IMR-90 (cell line): ENCODE measurements at places on chromosomes 13 and 19. TPM values are rescaled to one million over a fixed set of nuclear protein-coding genes. Genes with fewer than 3 reads are reported as not detected.
A peak's percentile ranks its signal among the peaks of the same experiment; 100 is the strongest.

DNA sequence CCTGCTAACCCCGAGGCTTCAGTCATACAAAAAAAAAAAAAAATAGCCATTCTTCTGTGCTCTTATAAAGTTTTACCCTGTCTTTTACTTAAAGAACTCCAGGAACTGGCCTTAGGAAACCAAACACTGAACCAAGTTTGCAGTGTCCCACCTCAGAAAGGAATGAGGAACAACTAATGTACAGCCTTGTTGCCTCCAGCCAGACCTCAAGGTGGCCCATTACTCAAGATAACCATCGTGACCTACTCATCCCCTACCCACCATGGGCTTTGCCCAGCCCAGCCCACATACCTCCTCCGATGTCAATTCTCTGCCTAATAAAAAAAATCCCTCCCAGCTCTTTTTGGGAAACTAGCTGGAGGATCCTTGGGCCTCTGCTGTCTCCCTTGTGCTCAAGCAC lies 133.2 kb downstream of the STARD13 start:
- H3K27ac ChIP-seq: no peak overlapping the region
- DNase-seq: no peak
- H3K36me3 ChIP-seq: peaks cover 33% of the 10 kb centered on the region
- no peak overlapping the region for H3K4me3 ChIP-seq

DNA sequence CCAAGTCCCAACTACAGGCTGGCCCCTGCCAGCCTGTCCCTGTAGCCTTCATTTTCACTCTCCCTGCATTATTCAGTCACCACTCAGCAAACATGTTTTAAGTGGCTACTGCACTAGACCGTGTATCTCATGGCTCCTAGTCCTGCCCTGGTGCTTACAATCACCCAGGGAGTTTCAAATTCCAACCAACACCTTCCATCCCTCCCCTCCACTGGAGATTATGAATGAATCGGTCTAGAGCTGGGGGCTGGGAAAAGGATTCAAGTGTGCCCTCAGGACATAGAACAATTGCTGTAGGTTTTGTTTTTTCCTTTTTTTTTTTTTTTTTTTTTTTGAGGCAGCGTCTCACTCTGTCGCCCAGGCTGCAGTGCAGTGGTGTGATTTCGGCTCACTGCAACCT lies 15.0 kb upstream of the TNFAIP8L1 start:
- H3K36me3 ChIP-seq: no peaks in the 10 kb centered on the region
- H3K4me3 ChIP-seq: no peak overlapping the region
- no peak for DNase-seq
- no peak overlapping the region for H3K27ac ChIP-seq

- no peak for DNase-seq
- no peak overlapping the region for H3K27ac ChIP-seq
- no peaks in the 10 kb centered on the region for H3K36me3 ChIP-seq
- H3K27me3 ChIP-seq: peaks cover 13% of the 10 kb centered on the region; the same call in 1 of the 2 replicates
- H3K4me1 ChIP-seq: peaks cover 9% of the 10 kb centered on the region
Measured at GRCh38 chr19:1492474-1493006, 1.6 kb downstream of the REEP6 start.

GRCh38 chr19:17743874-17744580 lies 7.2 kb upstream of the FCHO1 start:
- DNase-seq: peak; percentile 63
- H3K27ac ChIP-seq: no peak overlapping the region
- no peaks in the 10 kb centered on the region for H3K36me3 ChIP-seq
- peaks cover 6% of the 10 kb centered on the region; the same call in 1 of the 2 replicates for H3K27me3 ChIP-seq

Gene FBXO27
- under 0.01 and 0.18 TPM in 2 replicates for total RNA-seq

DNA sequence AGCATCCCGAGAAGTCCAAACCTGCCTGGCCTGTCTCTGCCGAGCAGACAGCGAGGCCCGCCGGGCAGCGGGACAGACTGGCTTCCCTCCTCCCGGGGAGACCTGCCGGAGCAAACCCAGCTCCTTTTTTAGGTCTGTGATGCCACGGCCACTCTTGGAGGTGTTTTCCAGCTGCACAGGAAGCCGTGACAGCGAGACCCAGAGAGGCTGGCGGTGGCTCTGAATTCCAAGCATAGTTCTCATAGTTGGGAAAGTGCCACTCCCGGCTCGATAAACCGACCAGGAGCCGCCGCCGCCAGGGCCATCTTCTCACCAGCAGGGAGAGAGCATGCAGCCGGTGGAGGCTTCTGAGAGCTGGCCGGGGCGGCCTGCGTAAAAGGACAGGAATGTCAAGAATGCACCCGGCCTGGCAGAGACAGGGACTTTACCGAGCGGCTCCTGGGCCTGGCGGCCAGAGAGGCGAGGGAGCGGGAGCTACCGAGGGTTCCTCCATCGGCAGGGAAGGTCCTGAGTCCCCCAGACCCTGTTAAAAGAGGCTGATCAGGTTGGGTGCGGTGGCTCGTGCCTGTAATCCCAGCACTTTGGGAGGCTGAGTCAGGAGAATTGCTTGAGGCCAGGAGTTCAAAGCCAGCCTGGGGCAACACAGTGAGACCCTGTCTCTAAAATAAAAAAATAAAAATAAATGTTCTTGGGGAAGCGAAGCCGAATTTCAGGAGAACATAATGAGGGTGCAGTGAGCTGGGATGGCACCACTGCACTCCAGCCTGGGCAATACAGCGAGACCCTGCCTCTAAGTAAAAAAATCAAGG lies 64.9 kb downstream of the GADD45B start:
- H3K27ac ChIP-seq: peak overlapping the region; percentile 97
- DNase-seq: peak; percentile 97
- peaks cover 28% of the 10 kb centered on the region for H3K4me1 ChIP-seq

- no peaks in the 10 kb centered on the region for H3K36me3 ChIP-seq
- no peak overlapping the region for H3K27ac ChIP-seq
- no peak overlapping the region for H3K4me3 ChIP-seq
Measured at GRCh38 chr13:77544355-77544754, 8.8 kb downstream of the SCEL start.

Gene RFPL4A
- not detected in 2 replicates for total RNA-seq

Gene MEIS3
- 28.3 and 32.4 TPM in 2 replicates for total RNA-seq

GRCh38 chr19:10748195-10748926 lies 30.5 kb downstream of the DNM2 start:
- H3K4me3 ChIP-seq: no peak overlapping the region
- H3K4me1 ChIP-seq: peaks cover 15% of the 10 kb centered on the region
- H3K36me3 ChIP-seq: no peaks in the 10 kb centered on the region
- H3K27me3 ChIP-seq: no peaks in the 10 kb centered on the region
- no peak overlapping the region for H3K27ac ChIP-seq
- no peak for DNase-seq

DNA sequence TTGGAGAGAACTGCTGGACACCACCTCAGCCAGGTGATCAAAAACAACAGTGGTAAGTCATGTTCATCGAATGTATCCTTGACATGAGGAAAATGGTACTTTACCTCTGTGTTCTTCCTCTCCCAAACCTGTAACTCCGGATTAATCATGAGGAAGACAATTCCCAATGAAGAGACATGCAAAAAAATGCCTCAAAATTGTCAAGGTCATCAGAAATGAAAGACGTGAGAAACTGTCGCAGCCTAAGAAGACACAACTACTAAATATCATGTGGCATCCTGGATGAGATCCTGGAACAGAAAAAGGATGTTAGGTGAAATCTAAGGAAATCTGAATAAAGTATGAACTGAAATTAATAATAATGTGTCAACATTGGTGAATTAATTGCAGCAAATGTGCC lies 178.4 kb downstream of the LACC1 start:
- peaks cover 4% of the 10 kb centered on the region; the same call in 1 of the 2 replicates for H3K27me3 ChIP-seq
- no peak overlapping the region for H3K4me3 ChIP-seq
- DNase-seq: no peak
- H3K36me3 ChIP-seq: no peaks in the 10 kb centered on the region
- H3K27ac ChIP-seq: no peak overlapping the region

Gene CKM
- total RNA-seq: not detected in 2 replicates

GRCh38 chr13:100392709-100393630 lies 195.6 kb downstream of the GGACT start:
- peak overlapping the region; percentile 99 for H3K27ac ChIP-seq
- H3K36me3 ChIP-seq: peaks cover 2% of the 10 kb centered on the region
- H3K4me3 ChIP-seq: no peak overlapping the region
- no peaks in the 10 kb centered on the region for H3K27me3 ChIP-seq
- H3K4me1 ChIP-seq: peaks cover 11% of the 10 kb centered on the region

Gene TINCR
- total RNA-seq: not detected in 2 replicates

GRCh38 chr19:39199025-39199424 lies 2.3 kb downstream of the NCCRP1 start:
- no peaks in the 10 kb centered on the region; the same call in 1 of the 2 replicates for H3K4me1 ChIP-seq
- H3K27ac ChIP-seq: no peak overlapping the region
- peaks cover 57% of the 10 kb centered on the region for H3K27me3 ChIP-seq
- no peak overlapping the region for H3K4me3 ChIP-seq
- no peaks in the 10 kb centered on the region for H3K36me3 ChIP-seq
